ENCODE measurements at places on chromosomes 11 and 22.

GRCh38 chr22:49519117-49519737, 308.4 kb downstream of the BRD1 start:
- DNase-seq, result no peak

- no peak for DNase-seq
These were observed 120.9 kb downstream of the ME3 start for GRCh38 chr11:86551288-86552092.

DNA sequence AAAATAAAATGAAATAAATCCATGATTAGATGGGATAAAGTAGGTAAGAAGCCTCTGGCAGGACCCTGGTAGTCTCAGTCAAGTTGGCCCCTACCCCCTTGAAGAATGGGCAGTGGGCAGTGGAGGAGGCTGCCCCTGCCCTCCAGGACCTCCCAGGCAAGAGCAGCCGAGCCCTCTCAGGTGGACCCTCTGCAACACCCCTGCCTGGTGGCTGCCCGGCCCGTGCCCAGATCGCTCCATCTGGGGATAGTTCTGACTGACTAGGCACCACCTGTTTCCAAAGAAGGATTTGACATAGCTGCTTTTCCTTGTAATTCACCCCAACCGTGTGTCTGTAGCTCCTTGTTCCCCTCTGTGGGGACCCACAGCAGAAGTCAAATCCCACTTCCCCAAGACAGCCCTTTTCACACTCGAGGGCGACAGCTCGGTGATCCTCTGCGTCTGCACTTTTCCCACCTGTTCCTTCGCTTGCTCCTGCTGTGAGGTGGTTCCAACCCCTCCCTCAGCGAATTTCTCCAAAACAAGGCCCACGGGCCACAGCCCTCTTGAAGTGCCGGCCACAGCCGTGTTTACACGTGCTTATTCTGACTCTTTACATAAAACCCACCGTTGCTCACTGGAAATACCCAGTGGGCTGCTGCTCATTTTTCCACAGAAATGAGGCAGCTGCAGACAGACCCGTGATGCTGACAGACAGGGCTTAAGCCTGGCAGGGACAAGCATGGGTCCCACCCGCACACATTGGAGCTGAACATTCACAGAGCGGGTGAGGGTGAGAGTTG, 5.5 kb upstream of the TMPRSS13 start:
- DNase-seq, result no peak

- no peak for DNase-seq
These were observed 9.6 kb downstream of the OR52N2 start for GRCh38 chr11:5818245-5818886.

Measured in T-helper 2 cell (primary cell).